A549 treated with DMSO at 1 μM for 4 hours (cell line): ENCODE measurements at places on chromosomes 3 and 15. TPM values are rescaled to one million over a fixed set of nuclear protein-coding genes. Genes with fewer than 3 reads are reported as not detected.

The IL5RA gene
- not detected in 5 replicates for total RNA-seq

The ANKRD63 gene
- total RNA-seq: 0.11 to 0.28 TPM (median 0.20 TPM) in 5 replicates

The TERC gene
- 0.93 TPM in 1 of 5 replicates, not detected in the others for total RNA-seq

The ACOX2 gene
- total RNA-seq: 7.8 to 11.7 TPM (median 10.8 TPM) in 5 replicates

The IGF1R gene
- 51.3 to 77.6 TPM (median 70.0 TPM) in 5 replicates for total RNA-seq

The MEGF11 gene
- total RNA-seq: 0.11 to 0.74 TPM (median 0.49 TPM) in 5 replicates

The NCK1 gene
- total RNA-seq: 24.4 to 30.8 TPM (median 27.7 TPM) in 5 replicates

The CCR5 gene
- total RNA-seq: not detected in 5 replicates

The NCKIPSD gene
- total RNA-seq: 6.6 to 10.6 TPM (median 9.0 TPM) in 5 replicates

The SRGAP3 gene
- total RNA-seq: 0.28 to 0.71 TPM (median 0.31 TPM) in 5 replicates

The MYO5C gene
- 4.8 to 6.1 TPM (median 6.0 TPM) in 5 replicates for total RNA-seq

The MME gene
- not detected in 5 replicates for total RNA-seq

The BNIP2 gene
- 64.3 to 88.8 TPM (median 79.7 TPM) in 5 replicates for total RNA-seq

The ZNF106 gene
- total RNA-seq: 9.9 to 14.8 TPM (median 13.9 TPM) in 5 replicates

The PCSK6 gene
- total RNA-seq: 10.9 to 12.5 TPM (median 11.9 TPM) in 5 replicates

The SOX14 gene
- not detected in 5 replicates for total RNA-seq

The CAND2 gene
- 0.26 to 0.51 TPM (median 0.32 TPM) in 5 replicates for total RNA-seq

The ITPKA gene
- total RNA-seq: 1.1 to 1.9 TPM (median 1.4 TPM) in 5 replicates

The SH2D7 gene
- total RNA-seq: not detected in 5 replicates
